AG09319 (cell line): ENCODE measurements at places on chromosomes 2 and 18.

DNA sequence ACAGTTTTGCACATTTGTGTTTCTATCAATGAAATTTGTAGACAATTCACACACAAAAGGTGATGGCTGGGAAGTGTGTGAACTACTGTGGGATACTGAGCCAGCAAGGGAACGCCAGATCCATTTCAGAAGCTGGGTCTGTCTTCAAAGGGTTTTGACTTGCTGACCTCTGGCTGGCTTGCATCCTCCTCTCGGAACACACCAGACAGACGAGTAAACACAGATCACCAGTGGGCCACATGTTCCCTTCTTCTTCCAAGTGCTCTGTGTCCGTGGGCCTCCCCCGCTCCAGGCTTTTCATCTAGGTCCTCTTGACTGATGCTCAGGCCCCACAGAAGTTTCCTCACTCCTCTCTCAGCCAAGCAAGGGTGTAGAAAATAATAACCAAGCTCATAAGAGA is 122.2 kb upstream of the OSR1 start:
- no peak for DNase-seq

GRCh38 chr2:42021464-42021863 is 26.4 kb upstream of the PKDCC start:
- no peak for DNase-seq

- no peak for DNase-seq
These were observed 10.2 kb downstream of the ZBTB14 start for GRCh38 chr18:5285326-5285725.

- DNase-seq: no peak
These were observed 113.4 kb upstream of the MCFD2 start for GRCh38 chr2:47028846-47029560.

- no peak for DNase-seq
These were observed 364.1 kb downstream of the ALK start for GRCh38 chr2:29557268-29557667.

- DNase-seq: no peak
These were observed 156.1 kb downstream of the TTC27 start for GRCh38 chr2:32783933-32784332.

DNA sequence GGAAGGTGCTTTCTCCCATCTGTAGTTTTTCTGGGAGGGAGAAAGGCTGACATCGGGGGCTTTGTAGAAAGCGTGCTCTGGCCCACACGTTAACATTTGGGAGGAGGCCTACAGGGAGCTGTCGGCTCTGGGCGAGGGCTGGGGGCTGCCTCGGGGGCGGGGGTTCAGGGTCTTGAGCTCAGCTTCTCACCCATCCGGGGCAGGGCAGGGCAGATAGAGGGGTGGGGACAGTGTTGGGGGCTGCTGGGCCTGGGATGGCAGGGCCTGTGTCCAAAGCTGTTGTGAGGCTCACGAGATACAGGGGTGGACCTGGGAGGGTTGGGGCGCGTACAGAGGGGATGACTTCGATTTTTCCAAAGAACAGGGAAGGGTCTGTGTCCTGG is 27.0 kb downstream of the NFATC1 start:
- DNase-seq: no peak
